ENCODE measurements at places on chromosomes 4 and X.

DNA sequence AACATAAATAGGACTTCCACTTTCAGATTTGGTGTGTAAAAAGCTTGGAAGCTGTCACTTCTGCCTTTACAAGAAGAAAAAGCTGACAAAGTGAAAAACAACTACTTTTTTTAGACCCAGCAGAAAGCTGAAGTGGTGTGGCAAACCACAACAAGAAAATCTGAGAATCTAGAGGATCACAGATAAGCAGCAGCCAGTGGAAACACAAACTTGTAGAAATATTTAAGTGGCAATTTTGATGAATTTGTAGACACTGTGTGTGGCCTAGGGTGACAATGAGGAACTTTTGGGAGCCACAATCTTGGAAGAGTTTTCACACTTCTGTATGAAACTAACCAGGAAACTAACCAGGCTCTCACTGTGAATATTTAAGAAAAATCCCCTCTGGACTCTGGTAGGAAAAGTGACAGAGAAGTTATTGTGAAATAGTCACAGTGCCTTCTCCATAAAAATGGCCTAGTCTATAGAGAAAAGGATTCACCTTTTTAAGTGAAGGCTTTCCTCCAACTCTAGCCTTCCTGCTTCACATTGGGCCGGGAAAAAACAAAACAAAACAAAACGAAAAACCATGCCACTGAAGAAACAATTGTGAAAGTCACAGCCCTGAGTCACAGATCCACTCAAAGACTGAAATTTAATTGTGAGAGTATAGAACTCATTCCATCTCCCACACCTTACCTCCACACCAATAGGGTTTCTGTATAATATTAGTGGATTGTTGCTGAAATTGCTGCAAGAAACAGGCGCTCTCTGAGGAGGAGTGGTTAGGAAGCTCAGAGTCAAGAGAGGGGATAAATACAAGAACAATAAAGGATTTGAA lies 26.7 kb upstream of the GUCY1A1 start:
- peak; percentile 76 for DNase-seq

- no peak for DNase-seq
Measured at GRCh38 chrX:53003111-53003510, 44.8 kb upstream of the FAM156A start.

DNA sequence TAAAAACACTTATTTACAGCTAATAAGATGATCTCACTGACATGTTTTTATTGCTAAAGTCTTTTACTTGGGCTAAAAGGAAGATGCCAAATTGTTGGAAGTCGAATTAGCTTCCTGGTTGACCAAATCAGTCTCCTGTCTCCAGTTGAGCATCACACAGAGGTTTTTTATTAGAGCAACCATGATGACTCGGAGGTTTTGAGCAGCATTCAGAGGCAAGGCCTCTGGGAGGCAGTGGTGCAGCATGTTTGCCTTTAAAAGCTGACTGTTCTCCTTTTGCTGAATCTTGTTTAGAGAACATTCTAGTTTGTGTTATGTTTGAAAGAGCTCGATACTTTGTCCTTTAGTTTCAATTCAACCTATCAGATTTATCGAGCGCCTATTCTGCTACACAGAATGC lies 2.1 kb downstream of the UCHL1 start:
- peak; percentile 71 for DNase-seq

DNA sequence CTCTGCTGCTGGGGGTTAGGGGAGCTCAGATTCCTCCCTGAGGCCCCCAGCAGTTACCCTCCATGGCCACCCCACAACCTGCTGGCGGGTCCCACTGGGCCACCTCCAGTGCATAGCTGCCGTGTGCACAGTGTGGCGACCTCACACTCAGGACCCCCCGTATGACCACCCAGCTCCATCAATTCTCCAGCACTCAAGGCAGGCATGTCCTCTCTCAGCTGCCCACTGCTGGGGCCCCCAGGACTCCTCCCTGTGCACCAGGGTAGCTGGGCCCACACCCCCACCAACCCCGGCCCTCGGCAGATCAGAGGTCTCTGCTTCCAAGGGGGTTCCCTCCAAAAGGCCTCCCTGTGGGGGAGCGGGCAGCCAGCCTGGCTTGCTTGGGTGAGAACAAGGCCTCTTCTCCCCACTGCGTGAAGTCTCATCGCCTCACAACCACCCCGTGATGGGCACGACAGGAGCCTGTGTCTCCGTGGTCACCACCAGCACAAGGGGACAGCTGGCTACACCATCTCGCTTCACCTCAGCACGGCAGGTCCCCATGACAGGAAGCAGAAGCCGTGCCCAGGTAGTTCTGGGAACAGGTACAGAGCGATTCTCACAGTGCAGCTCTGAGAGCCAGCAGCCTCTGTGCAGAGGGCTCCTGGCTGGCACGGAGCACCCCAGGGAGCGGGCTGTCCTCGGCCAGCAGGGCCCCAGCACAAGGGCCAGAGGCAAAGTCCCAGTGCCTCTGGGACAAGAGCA lies 4.6 kb upstream of the HAUS3 start:
- DNase-seq: no peak

GRCh38 chr4:147528054-147528453 lies 47.2 kb downstream of the EDNRA start:
- no peak for DNase-seq

DNA sequence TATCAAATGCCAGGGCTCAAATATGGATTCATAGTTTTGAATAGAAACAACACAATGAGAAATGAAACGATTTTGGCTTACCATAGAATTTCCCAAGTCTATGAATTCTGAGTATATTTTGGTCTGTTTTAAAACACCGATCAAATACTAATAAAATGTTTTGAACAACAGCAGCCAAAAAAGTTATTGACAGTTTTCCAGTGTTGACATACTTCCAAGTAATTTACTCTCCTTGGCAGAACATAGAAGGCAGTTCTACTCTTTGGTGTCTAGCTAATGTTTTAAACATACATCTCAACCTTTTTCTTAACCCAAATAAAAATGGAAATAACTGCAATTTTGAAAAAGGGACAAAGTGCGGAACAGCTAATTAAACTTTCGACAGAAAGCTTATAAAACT lies 1419.8 kb downstream of the ADGRL3 start:
- no peak for DNase-seq

DNA sequence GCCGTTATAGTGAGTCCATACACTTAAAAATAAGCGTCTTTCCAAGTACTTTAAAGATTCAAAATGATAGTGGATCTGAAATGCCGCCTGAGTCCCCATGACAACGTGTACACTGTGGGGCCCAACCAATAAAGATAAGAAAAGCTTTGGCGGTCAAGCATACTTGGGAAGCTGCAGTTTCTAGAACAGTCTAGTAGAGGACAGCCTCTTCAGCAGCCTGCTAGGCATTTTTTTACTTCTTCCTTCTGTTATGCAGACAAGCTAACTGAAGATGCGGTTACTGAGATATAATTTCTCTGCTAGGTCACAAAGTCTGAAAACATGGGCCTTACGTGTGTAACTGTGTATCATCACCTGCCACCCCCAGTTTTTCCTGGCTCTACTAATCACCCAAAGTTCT lies 402 bp upstream of the UPRT start:
- no peak for DNase-seq

GRCh38 chrX:93985344-93986307 lies 311.6 kb downstream of the FAM133A start:
- no peak for DNase-seq

Measured in inflammatory macrophage (primary cell).